Left renal cortex interstitium (tissue), 4 donors: ENCODE measurements at places on chromosomes 1 and 21. TPM values are rescaled to one million over a fixed set of nuclear protein-coding genes. Genes with fewer than 3 reads are reported as not detected.

GRCh38 chr1:48853006-48853405 lies 76.3 kb upstream of the BEND5 start:
- DNase-seq = no peak

DNA sequence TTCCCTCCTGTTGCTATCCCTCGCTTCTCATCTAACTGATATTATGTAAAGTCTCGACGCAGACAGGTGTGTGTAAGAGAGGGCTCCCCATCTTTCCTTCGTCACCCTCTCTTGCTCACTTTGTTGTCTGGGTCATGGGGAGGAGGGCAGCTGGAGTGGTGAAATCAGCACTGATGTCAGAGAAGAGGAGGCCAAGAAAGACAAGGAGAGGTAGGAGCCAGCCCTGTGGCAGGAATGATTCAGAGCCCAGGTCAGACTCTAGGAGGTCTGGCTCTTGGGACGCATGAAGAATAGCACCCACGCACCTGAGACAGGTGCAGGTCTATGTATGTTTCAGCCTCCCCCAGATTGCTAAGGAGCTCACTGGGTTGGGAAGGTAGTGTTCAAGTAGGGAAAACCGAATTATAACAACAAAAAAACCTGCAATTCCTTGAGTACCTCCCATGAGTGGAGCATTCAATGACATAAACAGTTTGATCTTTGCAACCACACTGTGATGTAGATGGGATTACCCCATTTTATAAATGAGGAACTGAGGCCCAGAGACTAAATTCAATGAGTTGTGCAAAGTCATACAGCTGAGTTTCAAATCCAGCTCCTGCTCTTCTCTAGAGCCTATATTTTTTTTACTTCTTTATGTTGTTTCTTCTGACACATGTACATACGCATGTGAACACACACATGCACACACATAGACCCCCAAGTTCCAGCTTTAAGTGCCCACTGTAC lies 10.4 kb downstream of the NUAK2 start:
- no peak for DNase-seq

GRCh38 chr1:226046240-226046639 lies 16.3 kb upstream of the H3-3A start:
- no peak for DNase-seq

DNA sequence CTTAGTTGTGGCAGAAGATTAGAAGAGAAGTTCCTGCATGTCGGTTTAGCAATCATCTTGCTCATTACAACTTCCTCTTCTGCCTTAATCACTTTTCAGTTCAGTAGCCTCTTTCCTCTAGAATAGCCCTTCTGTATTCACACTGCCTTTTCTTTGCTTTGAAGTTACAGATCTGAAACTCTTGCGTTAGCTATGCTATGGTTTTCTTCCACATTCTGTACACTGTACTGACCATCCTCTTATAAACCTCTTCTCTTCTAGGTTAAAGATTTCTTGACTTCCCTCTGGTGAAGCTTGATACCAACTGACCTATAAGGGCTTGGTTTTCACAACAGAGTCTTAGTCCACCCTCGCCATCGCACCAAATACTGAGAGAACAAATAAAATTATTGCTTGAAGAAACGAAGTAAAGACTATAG lies 35.0 kb downstream of the C21orf91 start:
- DNase-seq = no peak

GRCh38 chr1:226985839-226986463 lies 45.9 kb downstream of the COQ8A start:
- DNase-seq = no peak

Gene DNAH14
- polyA plus RNA-seq = 12.1 TPM

Gene DONSON
- 27.9 TPM for polyA plus RNA-seq

Gene TNFRSF14
- polyA plus RNA-seq = 23.8 TPM

Gene KRTAP7-1
- polyA plus RNA-seq = not detected

Gene FGR
- 1.5 TPM for polyA plus RNA-seq
